NCI-H1436 treated with DMSO at 0.1 percent for 48 hours (cell line): ENCODE measurements at places on chromosomes 3 and 15.

GRCh38 chr3:149620291-149621020 is 37.4 kb downstream of the WWTR1 start:
- no peak for DNase-seq

GRCh38 chr3:48847053-48847503 is 596 bp downstream of the PRKAR2A start:
- DNase-seq, result no peak

- DNase-seq, result no peak
Measured at GRCh38 chr3:128395046-128395445, 71.6 kb downstream of the DNAJB8 start.

GRCh38 chr3:55902221-55902900 is 415.3 kb upstream of the WNT5A start:
- DNase-seq, result no peak

DNA sequence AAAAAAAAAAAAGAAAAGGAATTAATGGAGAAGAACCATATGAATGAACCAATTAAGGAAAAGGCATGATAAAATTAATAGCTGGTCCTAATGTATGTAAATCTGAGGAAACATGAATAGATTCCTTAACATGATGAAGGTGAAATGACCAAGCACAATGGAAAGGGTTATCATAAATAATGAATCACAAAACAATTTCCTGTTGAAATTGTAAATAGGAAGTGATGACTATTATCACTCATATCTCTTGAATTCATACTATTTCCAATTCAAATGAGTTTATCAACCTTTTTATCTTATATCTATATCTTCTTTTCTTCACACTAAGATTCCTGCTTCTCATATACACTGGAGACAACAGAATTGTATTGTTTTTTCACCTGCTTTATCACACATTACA is 32.0 kb downstream of the AADACL2 start:
- no peak for DNase-seq

- DNase-seq, result no peak
Measured at GRCh38 chr3:181009225-181009624, 19.7 kb upstream of the DNAJC19 start.

DNA sequence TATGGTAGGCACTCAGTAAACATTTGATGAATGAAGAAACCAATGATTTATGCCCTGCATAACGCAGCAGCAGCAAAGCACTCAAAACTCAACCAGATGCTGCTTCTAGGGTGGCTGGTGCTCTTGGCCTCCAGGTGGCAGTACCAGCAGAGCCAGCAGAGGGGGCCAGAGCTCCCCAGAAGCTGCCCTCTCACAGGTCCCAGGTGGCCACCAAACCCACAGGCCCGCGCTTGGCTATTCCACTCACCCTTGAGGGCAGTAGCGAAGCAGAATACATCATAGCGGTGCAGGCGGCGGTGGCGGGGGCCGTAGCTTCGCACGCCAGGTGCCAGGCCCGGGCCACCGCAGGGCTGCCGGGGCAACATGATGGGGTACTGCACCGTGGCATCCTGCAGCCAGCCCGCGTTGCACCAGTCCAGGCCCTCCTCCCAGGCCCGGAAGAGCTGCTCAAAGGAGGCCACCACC is 16.6 kb downstream of the HAPLN3 start:
- no peak for DNase-seq

DNA sequence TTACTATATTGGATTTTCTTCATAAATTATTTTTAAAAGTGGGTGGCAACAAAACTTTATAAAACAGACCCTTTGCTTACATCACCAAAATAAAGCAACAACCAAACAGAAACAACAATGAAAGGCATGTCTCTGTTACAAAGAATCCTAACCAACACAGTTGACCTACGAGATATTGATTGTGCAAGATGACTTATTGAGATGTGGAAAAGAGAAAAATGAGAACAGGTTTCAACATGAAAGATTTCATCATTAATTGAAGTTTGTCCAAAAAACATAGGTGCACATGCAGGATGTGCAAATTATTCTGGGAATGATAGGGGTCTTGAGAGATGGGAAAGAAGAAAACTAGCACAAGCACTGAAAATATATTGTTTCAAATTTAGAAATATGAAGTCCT is 9.0 kb downstream of the GMNC start:
- DNase-seq, result no peak

DNA sequence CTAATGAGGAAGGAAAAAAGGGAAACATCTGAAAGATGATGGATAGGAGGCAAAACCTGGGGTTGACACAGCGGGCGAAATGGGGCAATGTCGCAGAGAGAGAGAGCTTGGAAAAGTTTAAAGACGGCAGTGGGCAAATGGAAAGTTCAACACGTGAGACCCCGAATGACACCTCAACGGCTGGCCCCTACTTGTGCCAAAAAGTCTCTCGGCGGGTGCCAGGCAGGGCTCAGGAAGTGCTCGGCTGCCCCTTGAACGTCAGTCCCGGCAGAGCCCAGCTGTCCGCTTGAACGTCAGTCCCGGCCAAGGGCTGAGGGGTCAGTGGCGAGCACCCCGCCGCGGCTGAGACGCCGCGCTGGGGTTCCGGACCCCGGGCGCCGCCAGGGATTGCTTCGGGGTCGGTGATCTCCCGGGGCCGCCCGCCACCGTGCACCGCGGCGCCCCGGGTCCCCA is 658 bp downstream of the EOGT start:
- no peak for DNase-seq

- no peak for DNase-seq
Measured at GRCh38 chr15:75840659-75841058, 2.6 kb upstream of the UBE2Q2 start.

DNA sequence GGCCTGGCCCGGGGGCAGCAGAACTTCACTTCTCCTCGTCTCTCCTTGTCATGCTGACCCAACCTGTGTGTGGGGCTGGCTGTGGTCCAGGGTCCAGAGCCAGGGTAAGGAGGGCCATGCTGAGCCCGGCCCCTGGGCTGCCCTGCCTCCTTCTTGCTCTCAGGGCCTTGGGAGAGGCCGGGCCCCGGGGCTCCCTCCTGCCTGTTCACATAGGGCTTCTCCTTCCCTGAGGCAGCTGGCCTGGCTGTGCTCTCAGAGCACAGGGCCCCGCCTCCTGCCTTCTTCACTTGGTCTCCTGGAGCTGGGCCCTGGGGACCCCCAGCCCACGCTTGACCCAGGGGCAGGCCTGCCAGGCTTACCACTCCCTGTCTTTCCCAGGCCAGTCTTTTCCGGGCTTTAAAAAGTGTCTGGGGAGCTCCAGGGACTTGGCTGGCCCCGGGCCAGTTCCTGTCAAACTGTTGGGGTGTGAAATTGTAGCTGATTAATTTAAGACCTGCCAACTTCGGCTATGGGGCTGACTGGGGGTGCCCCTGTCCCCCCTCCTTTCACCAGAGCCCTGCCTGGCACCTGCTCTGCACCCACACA is 11.8 kb downstream of the PLXNA1 start:
- DNase-seq, result no peak

DNA sequence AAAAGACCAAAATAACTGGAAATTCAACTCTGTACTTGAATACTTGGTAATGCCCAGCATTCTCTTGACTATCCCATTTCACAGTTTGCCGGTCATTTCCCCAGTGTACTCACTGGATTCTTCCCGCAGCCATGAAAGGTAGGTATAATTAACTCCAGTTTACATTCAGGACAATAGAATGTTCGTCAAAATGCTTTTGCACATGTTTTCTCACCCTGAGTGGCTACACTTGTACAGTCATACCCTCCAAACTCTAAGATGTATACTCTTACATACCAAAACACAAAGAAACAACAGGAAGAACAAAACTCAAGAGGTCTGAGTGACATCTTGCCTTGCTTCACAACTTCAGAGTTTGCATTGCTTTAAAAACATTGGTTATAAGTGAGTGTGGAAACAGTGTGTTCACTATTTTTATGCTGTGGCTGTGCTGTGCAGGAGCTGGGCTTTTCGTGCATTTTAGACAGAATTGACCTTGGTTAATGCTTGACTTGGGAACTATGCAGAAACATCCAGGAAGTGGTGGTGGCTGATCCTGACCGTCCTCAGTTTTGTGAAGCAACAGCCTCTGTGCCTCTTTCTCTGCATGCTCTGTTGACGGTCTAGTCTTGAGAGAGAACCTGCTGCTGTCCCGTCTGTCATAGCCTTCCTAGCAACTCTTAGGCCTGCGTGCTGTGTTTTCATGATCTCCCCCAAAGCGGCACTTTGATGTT is 90.5 kb downstream of the IGF1R start:
- DNase-seq, result no peak
